ENCODE measurements at places on chromosomes 1 and 21.

DNA sequence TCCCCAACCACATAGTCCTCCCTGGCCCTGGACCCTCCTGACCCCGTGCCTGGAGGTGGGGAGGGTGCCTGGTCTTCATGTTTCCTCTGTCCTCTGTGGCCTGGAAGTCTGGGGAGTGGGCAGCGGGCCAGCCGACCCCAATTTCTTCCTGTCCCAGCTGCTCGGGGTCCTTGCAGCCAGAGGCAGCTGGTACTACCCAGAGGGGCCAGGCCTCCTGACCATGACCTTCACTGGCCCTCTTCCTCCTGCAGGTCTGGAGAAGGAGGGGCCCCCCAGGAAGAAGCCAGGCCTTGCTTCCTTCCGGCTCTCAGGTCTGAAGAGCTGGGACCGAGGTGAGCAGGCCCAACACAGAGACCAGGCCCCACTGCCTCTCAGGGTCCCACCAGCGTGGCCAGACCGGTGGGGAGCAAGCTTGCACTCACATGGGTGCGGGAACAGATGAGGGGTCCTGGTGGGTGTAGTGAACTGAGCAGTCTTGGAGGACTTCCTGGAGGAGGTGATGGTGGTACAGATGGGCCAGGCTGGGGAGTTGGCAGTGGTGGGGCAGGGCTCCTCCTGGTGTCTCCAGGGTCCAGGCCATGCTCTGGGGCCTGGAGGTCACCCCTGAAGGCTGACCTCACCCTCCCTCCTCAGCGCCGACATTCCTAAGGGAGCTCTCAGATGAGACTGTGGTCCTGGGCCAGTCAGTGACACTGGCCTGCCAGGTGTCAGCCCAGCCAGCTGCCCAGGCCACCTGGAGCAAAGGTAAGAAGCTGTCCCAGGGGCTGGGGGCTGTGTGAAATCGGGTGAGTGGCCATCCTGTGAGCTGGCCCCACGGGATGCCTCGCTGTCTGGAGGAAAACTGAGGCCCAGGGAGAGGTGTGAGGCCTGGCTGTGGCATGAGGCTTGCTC, 32.7 kb downstream of the TRIM11 start:
- no peak for DNase-seq

DNA sequence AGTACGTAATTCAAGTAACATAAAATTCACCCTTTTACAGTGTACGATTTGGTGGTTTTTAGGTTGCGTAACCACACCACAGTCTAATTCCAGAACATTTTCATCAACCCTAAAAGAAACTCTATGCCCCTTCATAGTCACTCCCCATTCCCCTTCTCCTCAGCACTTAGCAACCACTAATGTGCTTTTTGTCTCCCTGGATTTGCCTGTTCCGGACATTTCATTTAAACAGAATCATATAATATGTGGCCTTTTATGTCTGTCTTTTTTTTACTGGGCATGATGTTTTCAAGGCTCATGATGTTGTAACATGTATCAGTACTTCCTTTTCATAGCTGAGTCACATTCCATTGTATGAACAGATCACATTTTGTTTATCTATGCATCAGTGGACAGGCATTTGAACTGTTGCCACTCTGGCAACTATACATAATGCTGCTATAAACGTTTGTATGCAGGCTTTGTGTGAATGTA, 20.8 kb downstream of the OBSCN start:
- DNase-seq, result no peak

DNA sequence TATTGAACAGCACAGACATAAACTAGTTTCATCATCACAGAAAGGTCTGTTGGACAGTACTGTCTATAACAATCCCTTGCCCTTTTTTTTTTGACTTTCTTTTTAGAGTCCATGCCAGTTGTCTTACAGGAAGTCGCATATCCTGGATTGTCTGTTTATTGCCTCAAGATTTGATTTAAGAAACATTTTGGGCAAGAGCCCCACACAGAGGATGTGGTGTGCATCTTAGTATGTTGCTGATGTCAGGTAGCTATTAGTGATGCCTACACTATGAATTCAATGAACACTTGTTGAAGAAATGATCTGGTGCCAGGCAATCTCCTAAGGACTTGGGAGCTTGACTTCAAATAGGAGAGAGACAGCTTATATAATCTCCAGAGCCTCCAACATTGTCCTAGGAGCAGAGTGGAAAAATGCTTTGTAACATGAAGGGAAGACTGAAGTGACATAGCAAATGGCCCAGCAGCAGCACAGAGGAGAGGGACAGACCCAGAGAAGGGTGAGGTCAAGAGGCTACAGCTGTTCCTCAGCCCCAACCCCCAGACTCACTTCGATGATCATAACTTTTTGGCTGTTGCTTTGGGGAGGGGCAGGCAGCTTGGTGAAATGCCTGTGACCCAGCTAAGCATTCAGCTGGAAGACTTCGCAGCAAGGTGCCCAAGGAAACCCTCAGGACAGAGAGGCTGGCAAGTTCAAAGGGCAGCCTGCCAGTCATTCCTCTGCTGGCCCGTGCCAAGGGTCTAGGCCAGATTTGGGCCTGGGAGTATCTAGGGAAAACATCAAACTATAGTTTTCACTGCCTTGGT, 7.5 kb upstream of the RAB29 start:
- DNase-seq, result no peak

GRCh38 chr1:58943776-58944175, 159.9 kb upstream of the JUN start:
- DNase-seq, result no peak

DNA sequence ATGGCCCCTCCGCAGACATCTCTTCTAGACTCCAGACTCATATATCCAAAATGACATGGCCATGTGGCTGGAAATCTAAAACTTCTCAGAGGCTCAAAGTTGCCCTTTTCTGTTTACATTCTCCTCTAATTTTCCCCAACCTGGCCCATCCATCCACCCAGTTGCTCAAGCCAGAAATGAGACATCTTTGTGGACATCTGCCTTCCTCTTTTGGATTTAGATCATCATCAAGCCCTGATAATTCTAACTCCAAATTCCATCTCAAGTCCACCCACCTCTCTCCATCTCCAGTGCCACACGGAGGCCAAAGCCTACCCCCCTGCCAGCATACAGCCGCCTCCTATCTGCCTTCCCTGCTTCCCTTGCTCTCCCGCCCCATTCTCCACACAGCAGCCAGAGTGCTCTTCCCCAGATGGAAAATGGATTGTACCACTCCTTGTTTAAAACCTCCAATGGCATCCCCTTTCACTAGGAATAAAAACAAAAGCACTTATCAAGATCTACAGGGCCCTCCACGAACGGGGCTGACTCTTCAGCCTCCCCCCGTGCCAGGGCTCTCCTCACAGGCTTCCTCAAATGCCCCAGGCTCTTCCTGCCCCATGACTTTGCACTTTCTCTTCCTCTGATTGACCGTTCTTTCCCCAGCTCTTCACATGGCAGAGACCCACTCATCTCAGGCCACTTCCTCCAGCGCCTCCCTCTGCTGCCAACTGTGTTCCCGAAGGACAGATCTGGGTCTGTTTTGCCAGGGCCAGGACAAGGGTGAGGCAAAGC, 40.1 kb downstream of the SYT6 start:
- DNase-seq, result no peak

GRCh38 chr1:9363061-9363471, 70.4 kb downstream of the SPSB1 start:
- no peak for DNase-seq

GRCh38 chr1:232904566-232904965, 45.8 kb upstream of the NTPCR start:
- DNase-seq, result no peak

- no peak for DNase-seq
These were observed 618 bp upstream of the SERTAD4 start for GRCh38 chr1:210231846-210232510.

GRCh38 chr1:198175423-198176170, 18.8 kb downstream of the NEK7 start:
- DNase-seq, result no peak

- DNase-seq, result no peak
These were observed 143.6 kb downstream of the SLC45A1 start for GRCh38 chr1:8461351-8462110.

- no peak for DNase-seq
These were observed 64.5 kb downstream of the CD58 start for GRCh38 chr1:116506132-116507004.

- DNase-seq, result peak; percentile 43
These were observed 51.0 kb upstream of the ERRFI1 start for GRCh38 chr1:8077120-8077573.

GRCh38 chr1:184194236-184194635, 142.7 kb downstream of the TSEN15 start:
- DNase-seq, result no peak

- no peak for DNase-seq
These were observed 111.4 kb downstream of the SIK1 start for GRCh38 chr21:43315244-43316137.

GRCh38 chr1:11561740-11562139, 82.8 kb downstream of the DISP3 start:
- DNase-seq, result no peak

GRCh38 chr1:147924813-147925212, 3.4 kb upstream of the GPR89B start:
- DNase-seq, result no peak

GRCh38 chr1:14429577-14429976, 168.9 kb upstream of the KAZN start:
- no peak for DNase-seq

- no peak for DNase-seq
These were observed 178.6 kb downstream of the GIPC2 start for GRCh38 chr1:78224246-78224785.

DNA sequence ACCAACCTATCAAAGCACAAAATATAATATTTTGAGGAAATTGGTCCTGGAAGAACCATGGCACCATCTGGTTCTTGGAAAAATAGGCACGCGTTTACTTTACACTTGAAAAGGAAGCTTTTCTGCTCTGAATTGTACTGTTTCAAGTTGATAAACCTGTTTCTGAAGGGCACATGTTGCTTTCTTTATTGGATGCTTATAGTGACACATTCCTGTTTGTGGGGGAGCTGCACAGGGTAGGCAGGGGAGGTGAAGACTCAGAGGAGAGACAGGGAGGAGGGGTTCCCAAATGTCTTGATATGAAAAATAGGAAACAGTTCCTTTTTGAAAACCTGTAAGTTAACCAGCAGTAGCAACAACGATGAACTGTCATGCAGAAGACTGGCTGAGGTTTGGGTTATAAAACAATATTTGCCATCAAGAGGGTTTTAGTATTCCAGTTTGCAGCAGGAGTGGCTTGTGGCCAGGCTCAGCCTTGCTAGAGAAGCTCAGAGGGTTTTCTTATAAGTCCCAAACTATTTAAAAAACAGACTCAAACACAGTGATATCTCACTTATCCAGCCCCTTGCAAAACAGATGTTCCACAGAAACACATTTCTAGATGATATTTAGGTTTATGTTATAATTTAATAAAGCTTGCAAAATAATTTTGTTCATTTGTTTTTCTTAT, 127.0 kb upstream of the MROH9 start:
- no peak for DNase-seq

GRCh38 chr1:184757406-184757805, 2.7 kb upstream of the EDEM3 start:
- no peak for DNase-seq

- no peak for DNase-seq
These were observed 407.5 kb downstream of the SETD4 start for GRCh38 chr21:35652872-35653271.

DNA sequence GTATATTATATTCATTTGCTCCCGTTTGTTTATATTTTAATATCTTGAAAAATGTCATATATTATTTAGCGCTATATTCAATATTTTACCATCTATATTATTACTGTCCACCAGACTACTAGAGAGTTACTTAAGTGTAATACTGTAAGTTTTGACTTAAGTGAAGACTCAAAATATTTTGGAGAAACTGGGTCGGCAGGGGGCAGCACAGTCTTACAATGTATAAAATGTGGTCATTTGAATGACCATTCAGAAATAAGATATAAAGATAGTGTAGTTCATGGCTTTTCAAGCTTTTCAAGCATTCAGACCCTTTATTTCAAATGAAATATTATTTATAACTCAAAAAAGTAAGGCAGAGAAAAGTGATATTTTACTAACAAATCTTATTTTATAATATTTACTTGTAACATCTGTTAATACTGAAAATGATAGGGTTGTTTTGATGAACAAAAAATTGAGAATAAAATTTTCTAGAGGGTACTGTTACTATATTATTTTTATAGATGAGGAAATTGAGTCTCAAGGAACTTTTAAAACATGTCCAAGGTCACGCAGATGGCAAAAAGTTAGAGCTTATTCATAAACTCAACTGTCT, 89.0 kb upstream of the SERTAD4 start:
- peak; percentile 61 for DNase-seq

DNA sequence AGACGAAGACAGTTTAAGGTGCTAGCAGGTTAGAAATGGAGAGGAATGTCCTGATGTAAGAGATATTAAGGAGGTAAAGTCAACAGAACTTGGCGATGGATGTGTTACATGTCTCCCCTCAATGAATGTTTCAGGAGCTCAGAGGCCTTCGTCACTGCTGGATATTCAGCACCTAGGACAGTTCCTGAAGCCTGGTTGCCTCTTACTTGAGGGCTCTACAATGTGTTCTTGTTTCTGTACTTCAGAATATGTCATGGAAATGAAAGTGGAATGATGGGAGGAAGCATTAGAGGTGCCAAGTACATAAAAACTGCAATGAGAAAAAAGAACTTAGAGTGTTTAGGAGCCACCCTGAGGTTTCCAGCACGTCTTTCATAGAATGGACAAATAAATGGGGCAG, 17.7 kb downstream of the TNR start:
- DNase-seq, result no peak

- no peak for DNase-seq
These were observed 16.2 kb downstream of the KCNJ10 start for GRCh38 chr1:160053548-160054365.

GRCh38 chr1:117838911-117839310, 90.5 kb downstream of the GDAP2 start:
- no peak for DNase-seq

- DNase-seq, result no peak
These were observed 40.7 kb upstream of the VASH2 start for GRCh38 chr1:212909652-212910063.

DNA sequence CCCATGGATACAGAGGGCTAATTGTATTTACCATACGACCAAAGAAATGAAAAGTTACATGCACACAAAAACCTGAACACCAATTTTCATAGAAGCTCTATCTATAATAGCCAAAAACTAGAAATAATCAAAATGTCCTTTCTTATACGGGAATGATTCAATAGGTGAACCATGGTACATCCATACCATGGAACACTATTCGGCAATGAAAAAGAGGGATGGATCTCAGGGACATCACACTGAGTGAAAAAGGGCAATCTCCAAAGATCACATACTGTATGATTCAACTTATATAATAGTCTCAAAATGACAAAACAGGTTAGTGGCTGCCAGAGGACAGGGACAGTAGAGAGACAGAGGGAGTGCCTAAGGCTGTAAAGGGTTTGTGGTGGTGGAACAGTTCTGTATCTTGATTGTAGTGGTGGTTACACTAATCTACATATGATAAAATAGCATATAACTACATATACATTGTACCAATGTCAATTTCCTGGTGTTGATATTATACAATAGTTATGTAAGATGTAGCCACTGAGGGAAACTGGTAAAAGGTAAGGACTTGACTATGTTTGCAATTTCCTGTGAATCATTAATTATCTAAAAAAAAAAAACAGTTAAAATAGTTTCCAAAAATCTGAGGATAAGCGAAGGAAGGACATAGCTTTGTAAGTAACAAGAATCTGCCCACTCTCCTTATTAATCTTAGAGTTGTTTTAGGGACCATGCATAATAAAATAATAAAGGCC, 3.7 kb downstream of the RSBN1 start:
- DNase-seq, result no peak

- no peak for DNase-seq
These were observed 1098.1 kb upstream of the NCAM2 start for GRCh38 chr21:19900149-19900548.
